ENCODE measurements at places on chromosomes 5 and 9.

DNA sequence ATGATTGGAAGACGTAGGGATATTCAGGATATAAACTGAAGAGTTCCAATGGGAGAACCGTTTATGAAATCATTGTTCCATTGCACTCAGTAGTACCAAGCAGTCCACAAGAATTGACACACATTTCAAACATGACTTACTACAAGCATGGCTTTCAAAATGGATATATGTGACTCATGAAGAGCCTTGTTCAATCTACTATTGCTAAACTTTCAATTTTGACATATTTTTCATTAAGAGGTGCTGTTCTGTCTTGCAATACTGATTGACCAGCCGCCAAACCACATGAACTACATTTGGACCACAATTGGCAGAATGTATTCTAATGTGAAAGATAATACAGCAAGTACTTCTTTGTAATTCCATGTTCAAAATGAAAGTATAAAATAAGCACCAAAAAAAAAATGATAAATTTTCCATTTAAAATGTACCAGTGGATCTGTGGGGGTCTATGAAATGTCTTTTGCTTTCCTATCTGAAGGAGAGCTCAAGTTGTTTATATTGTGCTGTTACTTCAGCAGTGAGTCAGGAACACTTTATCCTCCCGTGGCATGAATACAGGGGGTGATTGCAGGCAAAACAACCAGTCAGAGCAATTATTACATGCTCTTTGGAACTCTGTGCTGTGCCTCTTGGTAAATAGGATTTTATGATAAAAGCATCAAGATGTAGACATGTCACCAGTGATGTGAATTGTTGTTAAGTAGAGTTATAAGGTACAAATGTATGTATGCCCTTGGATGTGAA lies 366.0 kb downstream of the ARRDC3 start:
- DNase-seq: no peak

- DNase-seq: no peak
Observed at GRCh38 chr5:74660140-74660539, 19.6 kb upstream of the ENC1 start.

DNA sequence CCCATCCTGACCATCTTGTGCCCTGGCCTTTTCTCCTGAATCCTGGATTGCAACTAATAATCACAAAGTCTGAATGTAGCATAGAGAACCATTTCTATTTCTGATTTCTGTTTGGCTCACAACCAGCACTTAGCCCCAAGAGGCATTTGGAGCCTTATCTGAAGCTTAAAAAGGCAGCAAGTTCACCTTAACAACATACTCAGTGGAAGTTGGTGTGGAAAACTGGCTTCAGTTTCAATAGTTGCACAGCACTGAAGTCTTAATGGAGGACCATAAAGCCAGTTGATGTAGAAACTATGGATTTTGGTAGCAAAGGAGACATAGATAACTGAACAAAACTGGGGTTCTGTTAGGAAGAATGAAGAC lies 574.1 kb downstream of the PSAT1 start:
- DNase-seq: no peak

DNA sequence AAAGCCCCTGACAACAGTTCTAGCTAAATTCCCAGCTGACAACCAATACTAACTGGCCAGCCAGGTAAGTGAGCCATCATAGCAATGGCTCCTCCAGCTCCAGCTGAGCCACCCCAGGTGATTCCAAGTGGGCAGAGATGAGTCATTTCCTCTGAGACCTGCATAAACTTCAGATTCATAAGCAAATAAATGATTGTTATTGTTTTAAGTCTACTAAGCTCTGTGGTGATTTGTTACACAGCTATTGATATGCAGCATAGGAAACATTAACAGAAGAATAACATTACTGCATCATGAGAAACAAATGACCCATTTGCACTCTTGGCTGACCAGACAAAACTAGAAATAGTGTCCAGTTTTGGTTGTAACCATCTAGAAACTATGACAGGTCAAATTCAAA lies 60.3 kb downstream of the TTC39B start:
- no peak for DNase-seq

All from naive thymus-derived CD4-positive, alpha-beta T cell (primary cell).